ENCODE measurements at places on chromosomes 7 and 10.

DNA sequence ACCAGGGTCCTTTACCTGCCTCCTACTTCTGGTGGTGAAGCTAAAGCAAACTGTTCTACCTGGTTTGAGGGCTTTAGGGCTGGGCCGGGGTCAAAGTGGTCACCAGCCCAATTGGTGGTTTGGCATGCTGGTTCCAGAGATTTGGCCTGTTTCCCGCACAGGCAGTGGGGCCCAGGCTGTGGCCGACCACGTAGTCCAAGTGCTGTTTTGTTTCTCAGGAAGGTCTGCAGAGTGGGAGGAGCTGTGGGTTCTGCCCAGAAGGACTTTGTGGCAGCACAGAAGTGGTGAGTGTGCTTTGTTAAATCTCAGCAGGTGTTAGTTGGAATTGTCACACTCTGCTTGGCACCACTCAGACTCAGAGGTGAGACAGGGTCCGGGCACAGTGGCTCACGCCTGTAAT, 85.8 kb downstream of the MKX start:
- DNase-seq, result no peak

- peak; percentile 49 for DNase-seq
Measured at GRCh38 chr7:5248201-5248885, 34.4 kb upstream of the SLC29A4 start.

GRCh38 chr10:43069579-43069978, 7.3 kb upstream of the RET start:
- DNase-seq, result no peak

GRCh38 chr10:3065622-3066021, 1.7 kb upstream of the PFKP start:
- no peak for DNase-seq

- DNase-seq, result no peak
Measured at GRCh38 chr10:34523017-34523767, 291.9 kb downstream of the PARD3 start.

DNA sequence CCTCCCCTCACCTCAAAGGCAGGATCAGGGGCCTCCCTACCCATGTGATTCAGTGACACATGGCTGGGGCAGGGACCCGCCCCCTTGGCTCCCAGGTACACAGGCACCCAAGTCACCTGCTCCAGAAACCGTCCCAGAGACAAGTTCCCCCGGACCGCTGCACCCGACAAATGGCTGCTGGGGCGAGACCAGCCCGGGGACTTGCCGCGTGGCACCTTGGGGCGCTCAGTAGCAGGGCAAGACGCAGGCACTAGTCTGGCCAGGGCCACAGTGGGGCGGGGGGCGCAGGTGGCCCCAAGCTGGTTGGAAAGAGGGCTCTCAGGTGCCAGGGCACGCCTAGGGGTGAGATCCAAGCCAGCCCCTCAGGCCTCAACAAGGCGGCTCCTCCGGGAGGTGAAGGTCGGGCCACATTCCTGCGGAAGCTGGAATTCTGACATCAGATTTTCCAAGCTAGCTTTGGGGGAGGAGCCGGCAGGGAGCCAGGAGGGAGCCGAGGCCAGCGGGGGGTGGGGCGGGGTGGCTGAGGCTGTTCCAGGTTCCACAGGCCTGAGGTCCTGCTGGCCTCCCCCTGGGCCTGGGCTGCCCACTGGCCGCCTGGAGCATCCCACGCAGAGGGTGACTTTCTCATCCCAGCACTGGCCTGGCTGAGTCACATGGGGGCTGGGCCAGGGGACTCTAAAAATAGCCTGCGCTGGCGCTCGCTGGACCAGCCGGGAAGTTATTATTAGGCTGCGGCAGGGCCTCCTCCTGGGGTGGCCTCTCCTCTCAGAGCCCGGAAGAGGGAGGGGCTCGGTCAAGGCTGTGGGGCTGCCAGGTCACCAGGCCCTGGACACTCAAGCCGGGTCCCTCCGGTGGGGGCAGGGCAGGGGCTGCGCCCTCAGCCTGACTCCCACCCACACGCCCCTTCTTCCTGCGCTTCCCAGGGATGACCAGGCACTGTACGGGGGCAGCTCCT, 20.5 kb upstream of the INPP5A start:
- DNase-seq, result peak; percentile 80

GRCh38 chr7:96041171-96041570, 268.8 kb downstream of the DYNC1I1 start:
- no peak for DNase-seq

Data from transverse colon (tissue), 4 donors.